A549 treated with ZK216348 at 1 μM for 4 hours (cell line): ENCODE measurements at places on chromosomes 4 and X. TPM values are rescaled to one million over a fixed set of nuclear protein-coding genes. Genes with fewer than 3 reads are reported as not detected.

The HTN1 gene
- total RNA-seq: not detected in 5 replicates

The GPR119 gene
- total RNA-seq: not detected in 5 replicates

The HTT-AS gene
- not detected in 5 replicates for total RNA-seq

The ARX gene
- total RNA-seq: 0.45 to 0.74 TPM (median 0.52 TPM) in 5 replicates

The ATRX gene
- total RNA-seq: 15.1 to 23.0 TPM (median 19.5 TPM) in 5 replicates

The COX7B gene
- total RNA-seq: 546 to 805 TPM (median 588 TPM) in 5 replicates

The MUC7 gene
- total RNA-seq: not detected in 5 replicates

The SPANXC gene
- total RNA-seq: 0.74 to 2.4 TPM (median 0.76 TPM) in 3 of 5 replicates, not detected in the others

The GSX2 gene
- not detected in 5 replicates for total RNA-seq

The DUSP21 gene
- not detected in 5 replicates for total RNA-seq

The FGF5 gene
- total RNA-seq: 0.27 to 0.72 TPM (median 0.32 TPM) in 5 replicates

The MAD2L1 gene
- total RNA-seq: 45.7 to 68.7 TPM (median 53.1 TPM) in 5 replicates

The ZNF275 gene
- 5.0 to 6.3 TPM (median 5.5 TPM) in 5 replicates for total RNA-seq

The RAB9A gene
- 27.5 to 33.6 TPM (median 31.1 TPM) in 5 replicates for total RNA-seq

The EDA gene
- 0.35 to 0.84 TPM (median 0.49 TPM) in 5 replicates for total RNA-seq

The PRSS12 gene
- 0.26 to 0.62 TPM (median 0.42 TPM) in 5 replicates for total RNA-seq

The GIMD1 gene
- total RNA-seq: not detected in 5 replicates

The HSFX2 gene
- total RNA-seq: 0.20 to 0.30 TPM in 2 of 5 replicates, not detected in the others

The PNMA5 gene
- not detected in 5 replicates for total RNA-seq

The CNKSR2 gene
- total RNA-seq: 2.5 to 5.3 TPM (median 3.1 TPM) in 5 replicates

The FRG1 gene
- 35.8 to 48.6 TPM (median 37.4 TPM) in 5 replicates for total RNA-seq

The NOP14 gene
- total RNA-seq: 25.2 to 30.4 TPM (median 27.5 TPM) in 5 replicates

The CXCL8 gene
- total RNA-seq: 3.6 to 20.1 TPM (median 9.4 TPM) in 5 replicates

The MTNR1A gene
- total RNA-seq: 0.21 to 0.91 TPM (median 0.43 TPM) in 5 replicates

The DCX gene
- not detected in 5 replicates for total RNA-seq

The ADGRG4 gene
- total RNA-seq: not detected in 5 replicates

The ERAS gene
- 0.19 TPM in 1 of 5 replicates, not detected in the others for total RNA-seq

The SLC10A6 gene
- not detected in 5 replicates for total RNA-seq

The SMIM31 gene
- total RNA-seq: 0.08 TPM in 1 of 5 replicates, not detected in the others

The CYLC1 gene
- total RNA-seq: not detected in 5 replicates

The SLC26A1 gene
- total RNA-seq: 0.15 to 0.40 TPM (median 0.31 TPM) in 4 of 5 replicates, not detected in the other

The TMEM184C gene
- total RNA-seq: 20.5 to 26.1 TPM (median 21.6 TPM) in 5 replicates

The TACR3 gene
- total RNA-seq: not detected in 5 replicates

The STATH gene
- total RNA-seq: not detected in 5 replicates

The RIBC1 gene
- 0.86 to 1.5 TPM (median 1.3 TPM) in 5 replicates for total RNA-seq

The TRMT2B gene
- total RNA-seq: 13.1 to 15.7 TPM (median 15.4 TPM) in 5 replicates

The RAI2 gene
- 0.11 to 0.40 TPM (median 0.21 TPM) in 4 of 5 replicates, not detected in the other for total RNA-seq

The PRDM8 gene
- total RNA-seq: 0.14 to 0.63 TPM (median 0.27 TPM) in 5 replicates

The PAGE5 gene
- total RNA-seq: not detected in 5 replicates

The CITED1 gene
- 0.81 to 3.1 TPM (median 1.7 TPM) in 5 replicates for total RNA-seq

The TMPRSS11B gene
- total RNA-seq: not detected in 5 replicates

The NAAA gene
- total RNA-seq: 20.1 to 25.7 TPM (median 21.9 TPM) in 5 replicates

The GAB3 gene
- 0.21 to 1.9 TPM (median 0.70 TPM) in 5 replicates for total RNA-seq

The SCD5 gene
- total RNA-seq: 5.4 to 8.4 TPM (median 7.3 TPM) in 5 replicates

The FGF13 gene
- not detected in 5 replicates for total RNA-seq

The CSN2 gene
- total RNA-seq: not detected in 5 replicates
